ENCODE measurements at places on chromosomes 6 and 20.

GRCh38 chr20:57587278-57587988 lies 26.5 kb downstream of the PCK1 start:
- DNase-seq, result no peak

- DNase-seq, result no peak
These were observed 659.8 kb upstream of the SLC35B3 start for GRCh38 chr6:9095137-9095536.

DNA sequence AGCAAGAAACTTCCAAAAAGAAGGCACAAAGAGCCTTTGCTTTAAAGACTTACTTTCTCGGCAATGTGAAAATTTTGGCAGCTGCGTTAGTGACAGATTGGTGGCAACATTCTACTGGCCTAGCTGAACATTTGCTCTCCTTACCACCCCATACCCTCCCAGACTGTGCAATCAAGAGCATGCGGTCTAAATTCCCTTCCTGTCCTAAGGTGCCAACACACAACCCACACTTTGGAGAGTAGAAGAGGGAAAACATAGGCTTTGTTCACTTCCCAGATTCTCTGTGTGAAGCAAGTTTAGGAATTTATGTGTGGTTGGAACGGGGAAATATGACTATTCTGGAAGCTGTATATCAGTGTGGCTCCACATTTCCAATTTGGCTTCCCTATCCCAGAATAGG lies 29.8 kb upstream of the NEDD9 start:
- no peak for DNase-seq

DNA sequence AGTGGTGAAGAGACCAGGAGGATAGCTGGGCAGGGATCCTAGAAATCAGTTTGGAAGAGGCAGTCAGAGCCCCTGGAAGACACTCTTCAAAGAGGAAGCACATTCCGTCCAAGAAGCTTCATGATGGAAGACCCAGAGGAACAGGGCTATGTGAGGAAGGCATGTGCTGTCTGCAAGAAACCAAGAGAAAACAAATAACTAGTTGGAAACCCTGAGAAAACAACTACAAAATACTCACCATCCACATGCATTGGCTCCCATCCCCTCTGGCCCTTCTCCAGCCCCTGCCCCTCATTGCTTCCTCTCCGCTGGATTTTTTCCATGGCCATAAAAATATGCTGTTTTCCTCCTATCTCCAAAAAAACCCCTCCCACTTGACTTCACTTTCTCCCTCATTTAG lies 40.9 kb upstream of the SMOC2 start:
- DNase-seq, result no peak

GRCh38 chr6:3291987-3292386 lies 33.2 kb downstream of the PSMG4 start:
- no peak for DNase-seq

DNA sequence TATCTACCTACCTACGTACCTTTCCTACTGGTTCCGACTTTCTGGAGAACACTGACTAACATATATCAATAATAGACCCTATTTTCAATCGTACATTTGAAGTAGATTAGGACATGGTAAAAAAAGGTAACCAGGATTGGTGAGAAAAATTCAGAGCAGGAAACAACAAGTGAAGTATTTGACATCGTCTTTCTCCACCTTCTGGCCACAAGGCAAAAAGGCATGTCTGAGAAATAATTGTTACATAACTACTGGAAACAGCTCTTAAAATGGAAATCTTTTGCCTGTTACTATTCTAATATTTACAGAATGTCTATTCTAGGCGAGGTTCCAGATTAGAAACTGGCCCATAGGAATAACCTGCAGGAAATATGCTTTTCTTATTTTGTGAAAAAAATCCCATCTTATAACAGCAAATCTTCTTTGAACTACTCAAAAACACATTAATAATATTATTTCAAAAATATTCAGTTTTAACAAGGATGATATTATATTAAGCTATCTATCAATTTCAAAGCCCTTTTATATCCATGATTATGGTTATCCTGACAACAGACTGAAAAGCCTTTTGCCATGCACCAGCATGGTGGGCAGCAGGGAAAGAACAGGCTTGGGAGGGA lies 80.8 kb downstream of the RCAN2 start:
- DNase-seq, result peak; percentile 44

DNA sequence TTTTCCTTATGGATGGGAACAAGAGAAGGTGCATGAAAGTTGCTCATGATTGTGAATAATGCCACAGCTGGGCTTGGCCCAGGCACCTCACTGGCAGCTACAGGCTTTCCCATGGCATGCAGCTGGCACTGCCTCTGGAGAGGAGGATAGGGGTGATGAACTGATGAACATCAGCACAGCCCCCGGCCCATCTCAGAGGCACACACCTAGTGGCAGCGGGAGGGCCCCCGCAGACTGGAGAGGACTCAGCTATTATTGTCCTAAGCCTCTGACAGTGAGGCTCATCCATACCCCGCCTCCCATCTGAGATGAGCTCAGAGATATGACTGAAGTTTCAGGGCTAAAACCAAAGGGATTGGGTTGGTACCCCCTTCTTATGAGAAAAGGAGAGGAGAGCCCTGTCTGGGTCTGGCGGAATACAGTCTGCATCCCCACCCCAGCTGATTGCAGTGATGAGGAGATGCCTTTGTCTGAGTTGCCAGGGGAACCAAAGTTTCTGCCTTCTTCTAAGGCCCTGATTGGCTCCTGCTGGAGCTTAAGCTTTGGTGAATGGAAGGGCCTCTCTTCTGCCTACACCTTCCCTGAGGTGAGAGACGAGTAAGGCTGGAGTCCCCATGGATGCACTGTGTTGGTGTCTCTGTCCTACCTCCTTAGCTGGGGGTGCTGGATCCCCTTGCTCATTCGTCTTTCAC lies 27.6 kb upstream of the EPB41L1 start:
- no peak for DNase-seq

- DNase-seq, result no peak
These were observed 14.5 kb downstream of the BRD2 start for GRCh38 chr6:32982702-32983492.

DNA sequence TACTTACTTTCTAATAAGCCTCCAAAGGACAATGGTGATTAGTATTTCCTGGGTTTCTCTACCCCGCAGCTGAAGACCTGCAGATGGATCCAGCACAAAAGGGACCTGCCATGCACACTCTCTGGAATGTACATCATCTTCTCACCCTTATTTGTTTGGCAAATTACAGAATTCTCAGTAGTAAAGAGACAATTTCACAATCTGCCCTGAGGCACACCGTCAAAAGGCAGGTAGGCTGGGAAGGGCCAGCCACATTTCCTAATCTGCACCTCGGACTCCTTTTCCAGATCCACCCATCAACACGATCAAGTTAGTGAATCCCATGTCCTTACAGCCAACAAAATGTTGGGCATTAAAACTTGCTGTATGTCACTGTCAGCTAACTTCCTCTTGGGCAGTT lies 4.9 kb downstream of the OVOL2 start:
- no peak for DNase-seq

DNA sequence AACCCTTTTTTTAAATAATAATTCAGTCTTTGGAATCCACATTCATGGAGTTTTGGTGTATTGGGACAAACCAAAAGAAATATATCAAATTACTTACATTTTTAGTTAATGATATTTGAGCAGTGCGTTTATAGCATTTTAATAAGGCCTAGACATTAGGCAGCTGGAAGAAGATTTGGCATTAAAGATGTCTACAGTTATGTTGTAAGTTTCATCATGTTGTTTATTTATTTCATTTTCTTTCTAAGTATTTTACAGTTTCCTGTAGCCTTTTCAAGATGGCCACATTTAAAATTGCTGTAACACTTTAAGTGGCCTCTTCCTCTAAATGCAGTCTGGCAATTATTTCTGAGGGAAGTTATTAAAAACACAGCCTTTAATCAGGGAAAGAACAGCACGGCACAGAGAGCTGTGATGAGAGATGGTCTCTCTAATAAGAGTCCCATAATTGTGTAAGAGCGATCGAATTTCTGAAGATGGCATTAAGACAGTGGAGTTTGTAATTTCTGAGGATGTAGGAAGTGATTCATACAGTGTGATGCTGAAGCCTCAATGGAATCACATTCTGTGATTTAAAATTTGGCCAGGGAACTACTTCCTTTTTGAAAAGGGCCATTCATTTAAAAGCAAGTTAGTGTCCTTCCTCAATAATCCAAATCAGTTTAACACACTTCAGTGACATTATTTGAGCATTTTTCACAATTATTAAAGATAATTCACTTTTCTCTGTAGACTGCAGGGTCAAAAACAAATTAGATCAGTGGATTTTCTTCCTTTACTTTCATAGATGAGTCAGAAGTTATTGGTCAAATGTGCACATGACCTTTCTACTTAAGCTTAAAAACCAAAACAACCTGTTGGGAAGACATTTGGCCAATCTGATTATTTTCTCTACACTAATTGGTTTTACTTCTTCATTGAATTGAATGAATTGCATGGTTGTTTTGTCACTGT lies 52.4 kb upstream of the EDN3 start:
- no peak for DNase-seq

DNA sequence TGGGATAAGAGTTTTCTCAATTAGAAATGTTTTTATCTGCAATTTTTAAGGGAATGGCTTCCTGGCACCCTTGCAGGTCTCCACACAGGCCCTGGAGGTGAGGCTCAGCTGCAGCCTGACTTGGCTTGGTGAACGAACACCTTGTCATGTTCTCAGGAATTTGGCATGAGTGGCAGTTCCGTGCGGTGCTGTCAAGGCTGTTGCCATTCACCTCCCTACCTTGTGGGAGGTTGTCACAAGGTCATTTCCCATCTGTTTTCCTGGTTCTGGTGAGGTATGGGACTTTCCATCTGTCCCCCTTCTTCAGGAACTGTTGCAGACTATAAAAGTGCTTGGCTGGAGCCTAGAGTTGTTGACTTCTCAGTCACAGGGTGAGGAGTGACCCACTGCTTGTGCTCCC lies 82.9 kb downstream of the ELOVL4 start:
- DNase-seq, result no peak

DNA sequence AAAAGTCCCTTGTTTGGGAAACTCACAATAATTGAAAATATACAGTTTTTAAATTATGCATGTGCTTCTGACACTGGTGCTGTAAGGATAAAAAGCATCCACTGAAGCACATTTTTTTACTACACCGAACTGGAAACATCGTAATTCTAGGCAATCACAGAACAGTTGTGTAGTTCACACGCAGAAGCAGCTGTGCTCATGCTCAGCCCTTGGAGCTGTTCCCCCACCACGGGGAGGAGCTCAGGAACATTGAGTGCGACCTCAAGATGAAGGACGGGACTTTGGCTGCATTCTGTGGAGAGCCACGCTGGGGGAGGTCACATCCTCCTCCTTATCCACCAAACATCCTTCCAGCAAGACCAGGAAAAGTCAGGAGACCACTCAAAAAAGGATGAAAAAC lies 466.3 kb upstream of the CDH4 start:
- no peak for DNase-seq

GRCh38 chr6:155970876-155971708 lies 515.5 kb upstream of the NOX3 start:
- no peak for DNase-seq

- no peak for DNase-seq
These were observed 211.7 kb downstream of the LMBRD1 start for GRCh38 chr6:69584913-69585729.

- DNase-seq, result no peak
These were observed 62.5 kb downstream of the EPB41L2 start for GRCh38 chr6:131000544-131000943.

- DNase-seq, result no peak
These were observed 5.3 kb downstream of the CASS4 start for GRCh38 chr20:56417402-56417801.

DNA sequence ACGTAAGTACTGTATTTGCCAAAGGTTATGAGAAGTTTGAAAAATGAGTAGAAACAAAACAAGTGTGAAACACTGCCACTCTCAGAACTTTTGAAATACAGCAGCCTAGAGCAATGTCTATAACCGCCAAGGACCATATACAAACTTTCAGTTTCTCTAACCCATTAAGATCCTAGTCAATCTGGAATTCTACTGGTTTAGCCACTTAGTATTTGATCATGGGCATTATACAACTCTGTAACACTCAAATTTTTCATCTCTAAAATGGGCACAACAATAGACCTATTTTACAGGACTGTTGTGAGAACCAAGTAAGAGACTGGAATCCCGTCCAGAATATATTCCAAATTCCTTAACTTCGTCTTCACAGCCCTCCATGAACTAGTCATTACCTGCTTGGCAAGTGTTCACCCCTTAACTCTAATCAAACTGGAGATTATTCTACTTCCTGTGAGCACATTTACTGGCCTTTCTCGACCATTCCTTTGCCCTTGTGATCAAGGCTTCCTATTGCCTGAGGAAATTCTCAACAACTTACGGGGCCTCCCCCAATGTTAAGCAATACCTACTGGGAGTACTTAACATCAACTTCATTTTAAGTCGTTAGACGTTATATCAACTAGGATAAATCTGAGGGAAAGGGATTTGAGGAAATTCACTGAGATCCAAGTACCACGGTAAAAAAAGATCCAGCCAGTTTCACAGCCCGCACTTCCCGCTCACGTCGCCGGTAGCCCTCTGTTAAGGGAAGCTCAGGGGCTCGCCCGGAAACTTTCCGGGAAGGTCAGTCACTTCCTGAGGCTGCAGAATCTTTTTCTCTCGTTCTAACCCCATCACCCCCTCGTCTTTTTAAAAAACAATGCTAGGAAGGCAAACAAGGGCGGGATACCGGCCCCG lies 1.1 kb downstream of the EIF2S2 start:
- DNase-seq, result peak; percentile 30

DNA sequence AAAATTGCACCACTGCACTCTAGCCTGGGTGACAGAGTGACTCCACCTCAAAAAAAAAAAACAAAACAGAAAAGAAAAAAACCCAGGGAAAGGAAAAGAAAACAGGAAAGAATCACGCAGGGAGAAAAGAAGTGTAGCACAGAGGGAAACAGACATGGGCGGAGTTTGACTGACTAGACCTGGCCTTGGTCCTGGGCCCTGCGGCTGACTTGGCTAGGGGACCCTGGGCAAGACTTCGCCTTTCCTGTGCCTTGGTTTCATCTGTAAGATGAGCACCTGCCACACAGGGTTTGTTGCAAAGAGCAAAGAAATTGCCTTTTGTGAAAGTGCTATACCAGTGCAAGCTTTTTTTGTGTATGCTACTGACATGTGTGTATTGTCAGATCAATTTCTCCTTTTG lies 71.3 kb upstream of the KCNG1 start:
- no peak for DNase-seq

- no peak for DNase-seq
These were observed 358.5 kb downstream of the CBLN4 start for GRCh38 chr20:55646851-55647250.

DNA sequence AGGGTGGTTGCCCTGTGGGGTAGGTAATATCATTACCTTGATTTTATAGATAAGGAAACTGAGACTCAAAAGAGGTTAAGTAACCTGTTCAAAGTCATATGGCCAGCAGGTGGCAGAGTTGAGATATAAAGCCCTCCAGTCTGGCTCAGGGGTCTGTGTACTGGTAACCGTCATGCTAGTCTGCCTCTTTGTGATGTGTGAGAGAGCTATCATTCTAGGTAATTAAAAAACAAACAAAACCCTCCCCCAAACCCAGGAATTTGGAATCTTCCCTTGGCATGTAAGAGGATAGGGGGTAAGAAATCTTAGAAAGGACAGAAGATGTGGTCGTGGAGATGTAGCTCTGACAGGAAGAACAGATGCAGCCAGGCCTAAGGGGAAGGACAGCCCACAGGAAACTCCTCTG lies 206.0 kb downstream of the CDC5L start:
- DNase-seq, result peak; percentile 46

GRCh38 chr6:40930555-40930954 lies 108.5 kb downstream of the UNC5CL start:
- DNase-seq, result no peak
